ENCODE measurements at places on chromosomes 7 and 10. TPM values are rescaled to one million over a fixed set of nuclear protein-coding genes. Genes with fewer than 3 reads are reported as not detected.

RARRES2 gene
- 13.5 TPM for total RNA-seq

ANKRD7 gene
- not detected for total RNA-seq

MYL10 gene
- not detected for total RNA-seq

GRID2IP gene
- 0.49 TPM for total RNA-seq

LIPK gene
- 17.4 TPM for total RNA-seq

CYTH3 gene
- 40.3 TPM for total RNA-seq

NKX2-3 gene
- total RNA-seq: not detected

AUTS2 gene
- 41.1 TPM for total RNA-seq

ARHGEF35 gene
- 16.9 TPM for total RNA-seq

GPR26 gene
- not detected for total RNA-seq

INSYN2A gene
- 0.08 TPM for total RNA-seq

ANKRD1 gene
- total RNA-seq: not detected

TNRC18 gene
- 91.2 TPM for total RNA-seq

TBC1D12 gene
- 19.1 TPM for total RNA-seq

HOXA13 gene
- total RNA-seq: 0.19 TPM

KIAA1549 gene
- 2.8 TPM for total RNA-seq

PRKCQ gene
- total RNA-seq: 0.06 TPM

DNAJC1 gene
- 22.8 TPM for total RNA-seq

ADCYAP1R1 gene
- total RNA-seq: 1.2 TPM

OR9A4 gene
- total RNA-seq: not detected

ELMO1 gene
- 16.4 TPM for total RNA-seq

CRYGN gene
- not detected for total RNA-seq

INHBA gene
- total RNA-seq: 1.9 TPM

IKZF1 gene
- 5.3 TPM for total RNA-seq

CPVL gene
- 17.5 TPM for total RNA-seq

FGFBP3 gene
- total RNA-seq: 1.1 TPM

ZNF365 gene
- total RNA-seq: 1.8 TPM

HOXA4 gene
- total RNA-seq: 2.5 TPM

SHH gene
- not detected for total RNA-seq

C7orf33 gene
- not detected for total RNA-seq

C1QL3 gene
- not detected for total RNA-seq

NPTX2 gene
- total RNA-seq: 4.5 TPM

GPER1 gene
- 4.5 TPM for total RNA-seq

DUSP5 gene
- 35.8 TPM for total RNA-seq

TDRD1 gene
- total RNA-seq: 0.13 TPM

NUTM2B gene
- 0.17 TPM for total RNA-seq

AGBL3 gene
- total RNA-seq: 1.0 TPM

UPK3B gene
- 2.6 TPM for total RNA-seq

HTR5A gene
- total RNA-seq: not detected

SPDYE16 gene
- 0.15 TPM for total RNA-seq

Data from lower leg skin (tissue), 4 donors.